Lower lobe of right lung (tissue), 2 donors: ENCODE measurements at places on chromosomes 5 and 9.

GRCh38 chr9:37952731-37953130 is 48.8 kb upstream of the SLC25A51 start:
- no peak overlapping the region for H3K27ac ChIP-seq
- no peak overlapping the region for H3K4me3 ChIP-seq
- DNase-seq, result peak; percentile 14
- peaks cover 28% of the 10 kb centered on the region for H3K4me1 ChIP-seq
- no peaks in the 10 kb centered on the region for H3K27me3 ChIP-seq
- peaks cover 46% of the 10 kb centered on the region for H3K36me3 ChIP-seq

DNA sequence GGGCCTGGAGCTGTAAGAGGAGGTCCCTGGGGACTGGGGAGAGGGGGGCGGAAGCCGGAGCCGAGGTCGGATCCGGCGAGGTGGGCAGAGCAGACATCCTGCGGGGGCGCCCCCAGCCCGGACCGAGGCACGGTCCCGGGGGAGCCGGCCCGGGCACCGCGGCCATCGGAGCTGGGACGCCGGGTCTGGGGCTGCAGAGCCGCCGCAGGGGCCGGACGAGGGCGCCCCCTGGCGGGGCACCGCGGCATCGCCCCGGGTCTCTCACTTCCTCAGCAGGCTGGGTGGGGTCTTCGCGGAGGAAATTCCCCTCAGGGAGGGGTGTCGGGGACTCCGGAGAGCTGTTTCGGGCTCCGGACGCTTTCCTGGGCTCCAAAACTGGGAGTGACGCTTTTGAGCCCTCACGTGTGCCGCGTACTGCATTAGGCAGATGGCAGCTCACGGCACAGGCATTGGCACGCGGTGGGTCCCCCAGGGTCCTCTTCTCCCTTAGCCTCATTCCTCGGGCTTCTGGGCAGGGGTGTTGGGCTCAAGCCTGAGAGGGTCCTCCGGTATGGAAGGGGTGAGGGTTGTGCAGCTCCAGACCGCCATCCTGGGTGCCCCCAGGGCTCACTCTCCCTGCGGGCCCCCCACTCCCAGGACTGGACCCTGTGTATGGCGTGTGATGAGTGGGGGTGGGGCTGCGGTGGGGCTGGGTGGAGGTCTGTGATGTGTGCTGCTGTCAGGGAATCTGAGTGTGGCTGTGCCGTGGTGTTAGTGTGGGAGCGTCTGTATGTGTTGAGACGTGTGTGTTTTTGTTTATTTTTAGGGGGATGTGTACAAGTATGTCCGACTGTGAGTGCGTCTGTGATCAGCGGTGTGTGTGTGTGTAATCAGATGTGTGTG is 29.6 kb downstream of the LHX2 start:
- peak; percentile 62 for DNase-seq
- peaks cover 93% of the 10 kb centered on the region for H3K27me3 ChIP-seq
- peak overlapping the region; percentile 46 for H3K4me3 ChIP-seq
- no peak overlapping the region for H3K27ac ChIP-seq
- peaks cover 29% of the 10 kb centered on the region for H3K4me1 ChIP-seq
- H3K36me3 ChIP-seq, result no peaks in the 10 kb centered on the region

GRCh38 chr9:4668604-4669003 is 2.3 kb upstream of the SPATA6L start:
- H3K4me3 ChIP-seq, result no peak overlapping the region
- DNase-seq, result no peak
- H3K36me3 ChIP-seq, result no peaks in the 10 kb centered on the region

- H3K27ac ChIP-seq, result no peak overlapping the region
- no peak overlapping the region for H3K4me3 ChIP-seq
- no peaks in the 10 kb centered on the region for H3K27me3 ChIP-seq
- DNase-seq, result no peak
These were observed 243.1 kb downstream of the DENND1A start for GRCh38 chr9:123686829-123687192.

DNA sequence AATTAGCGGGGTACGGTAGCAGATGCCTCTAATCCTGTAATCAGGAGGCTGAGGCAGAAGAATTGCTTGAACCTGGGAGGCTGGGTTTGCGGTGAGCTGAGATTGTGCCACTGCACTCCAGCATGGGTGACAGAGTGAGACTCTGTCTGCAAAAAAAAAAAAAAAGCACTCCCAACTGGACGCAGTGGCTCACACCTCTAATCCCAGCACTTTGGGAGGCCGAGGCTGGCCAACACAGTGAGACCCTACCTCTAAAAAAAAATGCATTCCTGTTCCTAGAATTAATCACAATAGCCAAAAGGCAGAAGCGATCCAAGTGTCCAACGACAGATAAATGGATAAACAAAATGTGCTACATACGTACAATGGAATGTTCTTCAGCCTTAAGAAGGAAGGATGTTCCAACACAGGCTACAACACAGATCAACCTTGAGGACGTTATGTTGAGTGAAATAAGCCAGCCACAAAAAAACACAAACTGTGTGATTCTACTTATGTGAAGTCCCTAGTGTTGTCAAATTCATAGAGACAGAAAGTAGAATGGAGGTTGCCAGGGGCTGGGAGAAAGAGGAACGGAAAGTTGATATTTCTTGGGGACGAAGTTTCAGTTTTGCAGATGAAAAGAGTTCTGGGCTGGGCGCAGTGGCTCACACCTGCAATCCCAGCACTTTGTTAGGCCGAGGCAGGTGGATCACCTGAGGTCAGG is 13.8 kb downstream of the FAM78A start:
- H3K27ac ChIP-seq, result no peak overlapping the region
- no peaks in the 10 kb centered on the region for H3K27me3 ChIP-seq
- H3K4me3 ChIP-seq, result no peak overlapping the region
- H3K4me1 ChIP-seq, result peaks cover 47% of the 10 kb centered on the region
- H3K36me3 ChIP-seq, result peaks cover 32% of the 10 kb centered on the region
- DNase-seq, result no peak

- no peaks in the 10 kb centered on the region for H3K27me3 ChIP-seq
- DNase-seq, result no peak
- H3K4me3 ChIP-seq, result no peak overlapping the region
- H3K4me1 ChIP-seq, result peaks cover 12% of the 10 kb centered on the region
- no peaks in the 10 kb centered on the region for H3K36me3 ChIP-seq
These were observed 38.2 kb upstream of the SEMA4D start for GRCh38 chr9:89536145-89536574.

DNA sequence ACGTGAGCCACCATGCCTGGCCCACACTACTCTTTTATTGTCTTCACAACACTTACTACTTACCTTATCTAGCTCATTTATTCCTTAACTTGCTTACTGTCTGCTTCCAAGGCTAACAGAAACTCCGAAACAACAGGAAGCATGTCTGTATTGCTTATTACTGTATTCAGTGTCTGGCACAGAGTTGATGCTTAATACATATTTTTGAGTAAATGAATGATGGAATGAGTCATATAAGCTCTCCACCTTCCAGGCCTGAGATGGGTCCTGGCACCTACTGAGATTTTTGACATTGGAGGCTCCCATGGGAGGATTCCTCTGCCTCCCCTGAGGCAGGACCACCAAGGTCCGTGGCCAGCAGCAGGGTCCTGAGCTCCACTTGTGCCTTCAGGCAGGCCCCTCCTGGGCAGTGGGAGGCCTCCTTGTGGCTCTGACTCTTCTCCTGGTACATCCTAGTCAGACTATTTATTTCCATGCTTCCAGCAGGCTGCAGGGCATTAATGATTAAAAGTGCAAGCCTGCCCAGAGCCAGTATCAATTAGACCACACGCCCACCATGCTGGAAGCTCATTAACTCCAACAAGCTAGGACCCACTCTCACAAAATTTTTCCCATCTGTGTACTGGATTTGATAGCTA is 76.5 kb upstream of the CTNNA1 start:
- no peak for DNase-seq
- H3K27ac ChIP-seq, result no peak overlapping the region
- H3K36me3 ChIP-seq, result no peaks in the 10 kb centered on the region

DNA sequence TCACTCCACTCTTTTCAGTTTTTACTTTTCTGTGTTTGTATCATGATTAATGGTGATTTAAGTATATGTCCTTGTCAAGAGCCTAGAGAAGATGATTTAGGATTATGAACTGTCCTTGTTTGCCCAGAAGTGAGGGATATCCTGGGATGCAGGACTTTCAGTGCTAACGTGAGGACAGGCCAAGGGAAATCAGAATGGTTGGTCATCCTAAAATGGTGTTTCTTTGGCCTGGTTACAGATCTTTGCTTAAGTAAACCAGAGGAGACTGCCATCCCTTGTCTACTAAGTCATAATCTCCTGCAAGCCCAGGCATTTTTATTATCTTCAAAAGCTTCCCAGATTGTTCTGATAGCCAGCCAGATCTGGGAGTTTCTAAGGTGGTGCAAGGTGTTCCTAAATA is 22.3 kb upstream of the DPYSL3 start:
- DNase-seq, result no peak
- no peaks in the 10 kb centered on the region for H3K4me1 ChIP-seq
- H3K4me3 ChIP-seq, result no peak overlapping the region
- H3K36me3 ChIP-seq, result no peaks in the 10 kb centered on the region

- H3K4me3 ChIP-seq, result no peak overlapping the region
- H3K36me3 ChIP-seq, result no peaks in the 10 kb centered on the region
- peaks cover 66% of the 10 kb centered on the region for H3K27me3 ChIP-seq
- no peaks in the 10 kb centered on the region for H3K4me1 ChIP-seq
- H3K27ac ChIP-seq, result no peak overlapping the region
These were observed 7.6 kb downstream of the FOXE1 start for GRCh38 chr9:97860451-97861147.

- H3K27ac ChIP-seq, result no peak overlapping the region
- no peaks in the 10 kb centered on the region for H3K27me3 ChIP-seq
- no peaks in the 10 kb centered on the region for H3K36me3 ChIP-seq
These were observed 31.7 kb upstream of the ARAP3 start for GRCh38 chr5:141713616-141714309.

GRCh38 chr5:72412283-72413055 is 92.3 kb downstream of the PTCD2 start:
- no peak overlapping the region for H3K4me3 ChIP-seq
- no peak for DNase-seq
- peaks cover 19% of the 10 kb centered on the region for H3K4me1 ChIP-seq
- no peak overlapping the region for H3K27ac ChIP-seq
- H3K27me3 ChIP-seq, result no peaks in the 10 kb centered on the region
- H3K36me3 ChIP-seq, result no peaks in the 10 kb centered on the region

GRCh38 chr5:171614971-171615653 is 170.5 kb upstream of the SMIM23 start:
- DNase-seq, result peak; percentile 68
- no peaks in the 10 kb centered on the region for H3K4me1 ChIP-seq
- H3K36me3 ChIP-seq, result no peaks in the 10 kb centered on the region
- no peak overlapping the region for H3K4me3 ChIP-seq

GRCh38 chr9:96423985-96424336 is 5.8 kb upstream of the ZNF367 start:
- H3K27ac ChIP-seq, result no peak overlapping the region
- H3K36me3 ChIP-seq, result no peaks in the 10 kb centered on the region
- H3K4me1 ChIP-seq, result peaks cover 25% of the 10 kb centered on the region
- H3K4me3 ChIP-seq, result no peak overlapping the region
- no peak for DNase-seq
- H3K27me3 ChIP-seq, result no peaks in the 10 kb centered on the region

DNA sequence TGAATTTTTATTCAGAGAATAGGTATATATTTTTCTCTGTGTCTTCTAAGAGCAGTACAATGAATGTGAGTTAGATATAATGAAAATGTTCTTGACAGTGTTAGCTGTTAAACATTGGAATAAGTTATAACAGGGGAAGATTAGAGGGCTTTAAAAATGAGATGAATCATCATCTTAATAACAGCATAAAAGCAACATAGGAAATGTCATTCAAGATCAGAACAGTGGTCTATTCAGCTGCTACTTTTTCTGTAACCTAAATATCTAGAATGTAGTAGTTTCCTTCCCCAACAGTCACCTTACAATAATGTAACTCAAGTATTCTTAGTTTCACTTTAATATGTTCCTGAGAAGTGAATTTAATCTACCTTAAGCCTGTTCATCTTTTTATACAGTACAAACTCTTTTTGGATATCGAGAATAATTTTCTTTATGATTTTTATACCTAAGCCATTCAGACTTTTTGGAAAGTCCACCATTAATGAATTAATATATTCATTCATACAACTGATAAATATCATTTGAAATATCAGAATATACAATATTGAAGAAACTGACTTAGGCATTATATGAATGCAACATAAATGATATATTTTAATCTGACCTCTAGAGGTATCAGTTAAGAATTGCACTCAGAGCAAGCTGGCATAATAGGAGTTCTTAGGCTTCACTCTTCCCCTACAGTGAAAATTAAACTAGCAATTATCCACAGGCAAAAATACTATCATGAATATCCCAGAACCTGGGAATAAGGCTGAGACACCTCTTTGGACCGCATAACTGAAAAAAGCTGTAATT is 66.1 kb upstream of the EDIL3 start:
- no peak overlapping the region for H3K4me3 ChIP-seq
- DNase-seq, result no peak
- no peaks in the 10 kb centered on the region for H3K4me1 ChIP-seq
- H3K27ac ChIP-seq, result no peak overlapping the region
- H3K36me3 ChIP-seq, result no peaks in the 10 kb centered on the region
- H3K27me3 ChIP-seq, result no peaks in the 10 kb centered on the region

GRCh38 chr5:103667068-103667467 is 104.5 kb upstream of the NUDT12 start:
- H3K4me1 ChIP-seq, result no peaks in the 10 kb centered on the region
- H3K27me3 ChIP-seq, result no peaks in the 10 kb centered on the region
- DNase-seq, result no peak
- no peaks in the 10 kb centered on the region for H3K36me3 ChIP-seq

- no peak overlapping the region for H3K4me3 ChIP-seq
- no peaks in the 10 kb centered on the region for H3K4me1 ChIP-seq
These were observed 340.6 kb upstream of the IRX4 start for GRCh38 chr5:2223303-2223702.

DNA sequence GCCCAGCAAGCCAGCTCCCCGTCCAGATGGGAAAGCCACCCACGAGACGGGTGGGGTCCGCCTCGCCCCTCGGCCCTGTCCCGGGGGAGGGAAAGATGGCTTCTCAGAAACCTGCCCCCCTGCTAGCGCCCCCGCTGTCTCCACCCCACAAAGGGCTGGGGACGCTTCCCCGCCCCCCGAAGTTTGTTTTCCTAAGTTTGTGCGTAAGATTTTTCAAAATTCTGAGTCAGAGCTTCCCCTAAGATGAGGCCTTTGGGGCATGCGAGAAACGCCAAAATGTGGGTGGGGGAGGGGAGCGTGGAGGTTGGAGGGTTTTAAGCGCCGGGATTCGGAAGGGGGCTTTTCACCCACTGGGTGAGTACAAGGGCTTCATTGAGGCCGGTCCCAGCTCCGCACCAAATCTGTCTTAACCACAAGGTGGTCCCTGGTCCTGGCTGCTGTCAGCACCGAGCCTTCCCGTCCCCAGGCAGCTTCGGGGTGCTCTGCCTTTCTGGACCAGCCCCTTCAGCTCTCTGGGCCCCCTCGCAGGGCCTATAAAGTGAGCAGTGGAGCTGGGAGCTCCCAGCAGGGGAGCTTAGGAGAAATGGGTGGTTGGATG is 32.3 kb downstream of the PRRX2 start:
- peaks cover 30% of the 10 kb centered on the region for H3K27me3 ChIP-seq
- peaks cover 24% of the 10 kb centered on the region for H3K4me1 ChIP-seq
- H3K4me3 ChIP-seq, result peak overlapping the region; percentile 45

DNA sequence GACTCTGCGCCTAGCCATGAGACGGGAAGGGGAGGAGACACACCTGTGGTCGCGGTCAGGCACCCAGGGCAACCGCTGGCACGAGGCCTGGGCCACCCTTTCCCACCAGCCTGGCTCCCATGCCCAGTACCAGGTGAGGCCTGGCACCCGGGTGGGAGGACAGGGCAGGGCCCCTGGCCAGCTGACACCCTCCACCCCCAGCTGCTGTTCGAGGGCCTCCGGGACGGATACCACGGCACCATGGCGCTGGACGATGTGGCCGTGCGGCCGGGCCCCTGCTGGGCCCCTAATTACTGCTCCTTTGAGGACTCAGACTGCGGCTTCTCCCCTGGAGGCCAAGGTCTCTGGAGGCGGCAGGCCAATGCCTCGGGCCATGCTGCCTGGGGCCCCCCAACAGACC is 5.0 kb downstream of the MAMDC4 start:
- no peak for DNase-seq
- no peak overlapping the region for H3K4me3 ChIP-seq
- no peak overlapping the region for H3K27ac ChIP-seq
- H3K36me3 ChIP-seq, result peaks cover 19% of the 10 kb centered on the region
- peaks cover 11% of the 10 kb centered on the region for H3K4me1 ChIP-seq
